ENCODE measurements at places on chromosomes 16 and 17. TPM values are rescaled to one million over a fixed set of nuclear protein-coding genes. Genes with fewer than 3 reads are reported as not detected.

MEIOC gene
- total RNA-seq = under 0.01 TPM

CRYBA1 gene
- total RNA-seq = not detected

SBK1 gene
- total RNA-seq = 0.32 TPM

CHST6 gene
- total RNA-seq = 1.9 TPM

MAPT gene
- total RNA-seq = under 0.01 TPM

CES5A gene
- not detected for total RNA-seq

MT1E gene
- 18.5 TPM for total RNA-seq

TMIGD1 gene
- total RNA-seq = not detected

MT4 gene
- total RNA-seq = not detected

FSCN2 gene
- not detected for total RNA-seq

TBC1D3K gene
- not detected for total RNA-seq

FBXO39 gene
- total RNA-seq = 0.61 TPM

HOXB4 gene
- total RNA-seq = 4.6 TPM

DNASE1L2 gene
- total RNA-seq = 0.97 TPM

OR1F1 gene
- not detected for total RNA-seq

DYNLRB2 gene
- total RNA-seq = not detected

TEX19 gene
- not detected for total RNA-seq

DRC3 gene
- total RNA-seq = 0.97 TPM

NPW gene
- 2.0 TPM for total RNA-seq

MAP2K3 gene
- 11.0 TPM for total RNA-seq

KRT20 gene
- total RNA-seq = not detected

PLA2G15 gene
- total RNA-seq = 16.6 TPM

SYNGR2 gene
- total RNA-seq = 28.3 TPM

HCRT gene
- not detected for total RNA-seq

CES3 gene
- total RNA-seq = not detected

CEP295NL gene
- total RNA-seq = 2.1 TPM

RDM1 gene
- total RNA-seq = not detected

CACNA1G gene
- not detected for total RNA-seq

LITAFD gene
- total RNA-seq = not detected

SLX4 gene
- 2.9 TPM for total RNA-seq

SMIM36 gene
- not detected for total RNA-seq

CBX8 gene
- 2.6 TPM for total RNA-seq

PRSS53 gene
- 0.32 TPM for total RNA-seq

RGS9 gene
- 0.65 TPM for total RNA-seq

PPM1D gene
- 22.6 TPM for total RNA-seq

NTN3 gene
- not detected for total RNA-seq

PYCARD gene
- total RNA-seq = 95.5 TPM

BRICD5 gene
- 8.1 TPM for total RNA-seq

PROCA1 gene
- 1.5 TPM for total RNA-seq

TPSAB1 gene
- total RNA-seq = not detected

NPIPA3 gene
- total RNA-seq = 2.1 TPM

CA5A gene
- not detected for total RNA-seq

SOX8 gene
- 0.30 TPM for total RNA-seq

KRTAP4-6 gene
- total RNA-seq = not detected

ZNF423 gene
- 1.3 TPM for total RNA-seq

TK1 gene
- 148 TPM for total RNA-seq

MINK1 gene
- 19.1 TPM for total RNA-seq

HBM gene
- not detected for total RNA-seq

OR3A3 gene
- not detected for total RNA-seq

COQ7 gene
- 18.2 TPM for total RNA-seq
